Sigmoid colon (tissue), 7 donors: ENCODE measurements at places on chromosomes 11 and 22. TPM values are rescaled to one million over a fixed set of nuclear protein-coding genes. Genes with fewer than 3 reads are reported as not detected.

DNA sequence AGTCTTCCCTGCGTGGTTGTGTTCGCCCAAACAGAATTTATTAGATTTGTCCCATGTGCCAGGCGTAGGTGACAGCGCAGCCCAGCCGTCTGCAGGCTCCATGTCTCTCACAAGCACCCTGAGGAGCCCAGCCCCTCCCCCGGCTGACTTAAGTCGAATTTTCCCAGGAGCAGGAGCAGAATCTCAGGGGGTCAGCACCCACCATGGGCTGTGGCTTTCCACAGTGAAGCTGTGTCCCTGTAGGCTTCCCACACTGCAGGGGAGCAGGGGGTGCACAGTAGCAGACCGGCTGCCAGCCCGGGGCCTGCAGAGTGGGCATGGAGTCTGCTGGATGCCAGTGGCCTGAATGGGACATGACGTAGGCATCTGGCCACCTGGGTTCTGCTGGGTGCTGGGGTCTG lies 16.0 kb downstream of the PARVG start:
- peak; percentile 50 for DNase-seq

GRCh38 chr22:41198027-41198580 lies 7.0 kb upstream of the L3MBTL2 start:
- no peak for DNase-seq

DNA sequence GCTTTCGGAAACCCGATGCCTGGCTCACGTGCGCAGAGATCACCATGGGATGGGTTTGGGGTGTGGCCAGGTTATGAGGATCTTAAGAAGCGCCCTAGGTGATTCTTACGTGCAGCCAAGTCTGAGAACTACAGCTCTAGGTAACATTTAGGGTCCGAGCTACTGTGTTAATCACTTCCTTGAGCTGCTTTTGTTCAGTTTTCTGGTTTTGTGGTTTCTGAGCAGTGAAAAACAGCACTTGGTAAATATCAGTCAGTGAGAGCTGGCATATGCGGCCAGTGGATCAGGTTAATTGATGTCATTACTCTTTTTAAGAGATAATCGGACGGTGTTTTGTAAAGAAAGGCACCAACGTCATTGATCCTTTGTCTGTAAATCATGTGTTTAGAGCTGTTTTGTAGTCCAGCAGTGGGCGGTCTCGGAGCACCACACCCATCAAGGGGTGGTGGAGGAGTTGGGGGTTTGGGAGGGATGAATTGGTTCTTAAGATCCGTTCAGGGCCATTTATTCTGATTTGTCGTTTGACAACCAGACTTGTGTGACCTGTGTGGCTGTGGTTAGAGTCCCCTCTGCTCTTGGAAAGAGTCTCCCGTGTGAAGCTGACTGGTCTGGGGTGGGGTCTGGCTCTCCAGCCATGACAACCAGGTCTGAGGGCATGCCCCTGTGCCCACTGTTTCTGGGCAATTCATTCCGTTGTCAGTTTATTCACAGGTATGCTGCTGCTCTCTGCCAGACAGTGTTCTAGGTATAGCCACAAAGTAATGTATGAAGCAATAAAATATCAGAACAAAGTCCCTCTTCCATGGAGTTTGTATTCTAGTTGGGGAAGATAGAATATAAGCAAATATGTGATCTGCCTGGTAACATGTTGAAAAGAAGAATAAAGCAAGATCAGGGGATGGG lies 61.9 kb upstream of the SORL1-AS1 start:
- no peak for DNase-seq

DNA sequence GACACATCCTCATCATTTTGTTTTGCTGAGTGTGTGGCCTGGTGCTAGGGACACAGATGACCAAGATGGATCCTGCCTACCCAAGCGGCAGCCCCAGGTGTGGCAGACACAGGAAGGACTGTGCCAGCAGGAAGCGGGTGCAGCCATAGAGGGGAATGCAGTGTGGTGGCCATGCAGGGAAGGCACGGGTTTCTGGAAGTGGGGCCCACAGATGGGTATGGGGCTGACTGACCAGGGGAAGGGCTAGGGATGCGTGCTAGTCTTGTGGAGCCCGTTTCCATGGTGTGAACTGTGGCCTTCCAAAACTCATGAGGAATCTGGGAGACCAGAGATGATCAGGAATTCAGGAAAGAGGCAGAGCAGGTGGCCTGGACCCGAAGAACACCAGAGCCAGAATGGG lies 33.5 kb downstream of the YPEL1 start:
- no peak for DNase-seq

DNA sequence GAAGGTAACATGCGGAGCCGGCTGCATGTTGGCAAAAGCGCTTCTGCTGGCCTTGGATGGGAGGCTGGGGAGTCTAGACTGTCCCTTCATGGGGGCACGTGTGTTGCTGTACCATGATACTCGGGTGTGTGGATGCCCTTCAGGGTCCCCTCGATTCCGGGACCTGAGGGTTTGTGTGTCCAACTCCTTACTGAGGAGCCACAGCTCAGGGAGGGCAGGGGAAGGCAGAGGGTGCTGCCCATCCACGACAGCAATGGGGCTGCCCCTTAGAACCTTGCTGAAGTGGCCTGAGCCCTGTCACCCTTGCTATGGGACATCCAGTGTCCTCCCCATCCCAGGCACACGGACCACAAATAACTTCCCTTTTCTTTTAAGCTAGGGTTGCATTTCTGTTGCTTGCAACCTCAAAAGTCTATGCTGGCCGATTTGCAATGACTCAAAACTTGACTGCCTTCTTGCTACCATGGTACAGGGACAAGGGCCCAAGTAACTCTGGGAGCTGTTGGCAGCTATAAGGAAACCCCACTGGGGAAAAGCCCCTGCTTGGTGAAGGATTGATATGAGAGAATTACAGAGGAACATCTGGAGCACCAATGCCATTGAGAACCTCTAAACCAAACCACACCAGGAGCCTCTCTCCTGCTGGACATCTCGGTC lies 43.8 kb downstream of the RTL6 start:
- DNase-seq: no peak

DNA sequence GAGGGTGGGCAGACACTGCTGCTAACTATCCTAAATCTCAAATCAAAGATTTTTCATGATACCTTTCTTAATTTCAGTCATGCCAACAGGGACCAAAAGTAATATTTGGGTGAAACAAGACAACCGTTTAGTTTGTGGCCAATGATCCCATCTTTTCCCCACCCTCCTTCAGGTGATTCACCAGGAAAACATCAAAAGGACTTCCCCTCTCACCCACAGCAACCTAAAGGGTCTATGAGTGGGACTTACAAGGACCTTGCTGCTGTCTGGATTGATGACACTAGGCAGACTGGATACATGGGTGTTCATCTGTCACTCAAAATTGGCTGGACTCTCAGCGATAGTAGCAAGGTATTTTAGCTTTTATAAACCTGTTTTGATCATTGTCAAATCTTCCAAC lies 62.0 kb upstream of the ZC3H12C start:
- DNase-seq: no peak

- DNase-seq: peak; percentile 77
These were observed 107.8 kb downstream of the CD44 start for GRCh38 chr11:35246745-35247144.

- no peak for DNase-seq
These were observed 590.2 kb upstream of the LRRC4C start for GRCh38 chr11:42049650-42050049.

DNA sequence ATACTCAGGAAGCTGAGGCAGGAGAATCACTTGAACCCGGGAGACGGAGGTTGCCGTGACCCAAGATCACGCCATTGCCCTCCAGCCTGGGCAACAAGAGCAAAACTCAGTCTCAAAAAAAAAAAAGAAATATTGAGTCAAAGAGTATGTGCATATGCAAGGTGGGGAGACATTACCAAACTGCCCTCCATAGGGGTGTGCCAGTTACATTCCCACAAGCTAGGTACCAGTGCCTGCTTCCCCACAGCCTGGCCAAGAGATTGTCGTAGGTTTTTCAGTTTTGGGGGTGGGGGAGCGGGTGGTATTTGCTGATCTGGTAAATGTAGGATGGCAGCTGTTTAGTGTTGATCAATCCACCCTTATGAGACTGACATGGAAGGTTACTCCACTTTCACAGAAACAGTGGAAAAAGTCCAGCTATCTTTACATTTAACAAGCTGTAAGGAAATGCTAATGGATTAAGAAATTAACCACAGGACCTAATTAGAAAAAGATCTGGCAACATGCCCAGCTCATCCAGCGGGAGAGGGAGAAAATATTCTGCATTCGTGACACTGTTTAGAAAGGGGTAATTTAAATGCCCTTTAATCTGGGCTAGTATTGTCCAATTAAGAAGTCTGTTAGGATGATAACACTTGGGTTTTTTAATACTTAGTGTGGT lies 89.4 kb downstream of the PACS1 start:
- no peak for DNase-seq

DNA sequence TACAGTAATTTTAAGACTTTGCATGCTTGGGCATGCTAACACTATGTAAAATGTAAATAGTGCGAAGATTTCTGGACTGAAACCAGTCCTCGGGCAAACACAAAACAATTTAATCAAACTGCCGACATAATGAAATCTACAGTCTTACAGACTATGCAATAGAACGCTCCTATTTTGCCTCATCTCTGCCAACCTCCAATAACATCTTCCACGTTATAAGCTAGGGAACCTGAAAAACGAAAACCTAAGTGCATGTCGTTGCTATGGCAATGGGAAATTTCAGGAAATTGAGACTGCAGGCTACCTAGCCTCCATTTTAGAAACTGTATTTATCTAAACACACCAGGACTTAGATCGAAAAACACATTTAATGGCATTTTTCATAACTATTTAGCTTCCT lies 1.1 kb downstream of the CSTF3 start:
- DNase-seq: no peak

DNA sequence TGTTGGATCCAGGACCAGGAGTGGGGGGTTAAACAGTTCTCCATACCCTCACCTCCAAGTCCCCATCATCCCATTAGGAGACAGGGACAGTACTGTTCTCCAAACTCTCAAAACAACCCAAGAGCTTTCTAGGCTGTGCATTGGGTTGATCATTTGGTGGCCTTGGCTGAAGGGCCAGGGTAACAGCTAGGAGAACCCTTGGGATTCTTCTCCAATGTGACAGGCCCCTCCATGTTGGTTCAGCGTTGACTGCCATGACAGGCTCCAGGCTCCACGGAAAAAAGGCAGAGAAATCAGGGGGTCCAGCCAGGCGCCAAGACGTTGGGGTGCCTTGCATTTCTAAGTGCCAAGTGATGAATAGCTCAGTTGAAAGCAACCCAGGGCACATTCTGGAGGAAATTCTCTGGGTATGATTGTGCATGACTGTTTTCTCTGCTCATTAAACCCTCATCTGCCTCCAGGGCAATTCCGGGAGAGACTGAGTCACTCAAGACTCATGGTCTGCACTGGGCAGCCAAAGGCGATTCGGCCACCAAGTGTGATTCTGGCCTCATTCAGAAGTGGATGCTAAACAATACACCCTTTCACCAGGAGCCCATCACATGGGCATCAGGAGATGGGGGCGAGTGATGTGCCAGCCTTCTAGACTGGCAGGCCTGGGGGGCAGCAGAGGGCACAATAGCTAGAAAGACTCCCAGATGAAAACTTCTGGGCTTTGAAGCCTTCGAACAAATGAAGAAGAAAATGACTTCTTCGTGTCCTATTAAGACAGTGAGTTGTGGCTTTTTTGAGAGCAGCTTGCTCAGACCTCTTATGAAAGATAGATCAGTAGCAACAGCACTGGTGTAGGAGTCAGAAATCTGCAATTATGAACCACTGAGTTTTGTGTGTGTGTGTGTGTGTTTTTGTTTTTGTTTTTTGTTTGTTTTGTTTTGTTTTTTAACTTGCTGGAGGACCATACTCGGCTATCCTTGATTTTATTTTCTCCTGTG lies 27.7 kb downstream of the CD44 start:
- DNase-seq: peak; percentile 80

DNA sequence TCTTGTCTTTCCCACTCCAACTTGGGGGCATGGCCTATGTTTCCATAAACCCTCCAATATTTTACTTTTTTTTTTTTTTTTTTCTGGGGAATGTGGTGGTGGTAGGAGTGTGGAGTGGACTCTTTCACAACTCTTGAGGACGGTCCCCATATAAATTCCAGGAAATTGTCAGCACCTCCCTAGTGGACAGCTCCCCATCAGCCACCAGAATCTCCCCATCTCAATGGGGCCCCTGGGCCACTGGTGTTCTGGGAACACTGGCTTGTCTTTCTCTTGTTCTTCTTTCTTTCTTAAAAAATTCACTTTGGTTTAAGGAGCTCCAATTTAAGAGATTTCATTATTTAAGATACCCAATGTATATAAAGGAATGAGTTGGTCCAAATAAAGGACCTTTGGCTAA lies 74.1 kb downstream of the ADM start:
- no peak for DNase-seq

DNA sequence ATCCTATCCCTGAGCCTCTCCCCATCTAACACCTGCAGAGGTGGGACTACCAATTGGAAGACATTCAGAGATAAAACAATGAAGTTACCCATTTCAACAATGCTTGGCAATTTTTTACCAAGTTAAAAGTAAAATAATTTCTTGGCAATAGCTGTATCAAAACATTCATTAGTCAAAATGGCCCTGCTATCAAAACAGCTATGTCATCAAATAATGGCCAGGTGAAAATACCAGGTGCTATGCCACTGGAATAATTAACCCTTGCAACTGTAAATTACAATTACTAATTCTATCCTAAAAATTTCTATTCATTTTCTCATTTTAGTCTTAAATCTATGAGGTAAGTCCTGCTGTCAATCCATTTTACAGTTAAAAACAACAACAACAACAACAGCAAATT lies 43.3 kb downstream of the NOX4 start:
- DNase-seq: no peak

The APOBEC3H gene
- total RNA-seq: not detected

The JHY gene
- total RNA-seq: 5.8 TPM

The ARRB1 gene
- 56.6 TPM for total RNA-seq
